ENCODE measurements at places on chromosomes 7 and 10.

DNA sequence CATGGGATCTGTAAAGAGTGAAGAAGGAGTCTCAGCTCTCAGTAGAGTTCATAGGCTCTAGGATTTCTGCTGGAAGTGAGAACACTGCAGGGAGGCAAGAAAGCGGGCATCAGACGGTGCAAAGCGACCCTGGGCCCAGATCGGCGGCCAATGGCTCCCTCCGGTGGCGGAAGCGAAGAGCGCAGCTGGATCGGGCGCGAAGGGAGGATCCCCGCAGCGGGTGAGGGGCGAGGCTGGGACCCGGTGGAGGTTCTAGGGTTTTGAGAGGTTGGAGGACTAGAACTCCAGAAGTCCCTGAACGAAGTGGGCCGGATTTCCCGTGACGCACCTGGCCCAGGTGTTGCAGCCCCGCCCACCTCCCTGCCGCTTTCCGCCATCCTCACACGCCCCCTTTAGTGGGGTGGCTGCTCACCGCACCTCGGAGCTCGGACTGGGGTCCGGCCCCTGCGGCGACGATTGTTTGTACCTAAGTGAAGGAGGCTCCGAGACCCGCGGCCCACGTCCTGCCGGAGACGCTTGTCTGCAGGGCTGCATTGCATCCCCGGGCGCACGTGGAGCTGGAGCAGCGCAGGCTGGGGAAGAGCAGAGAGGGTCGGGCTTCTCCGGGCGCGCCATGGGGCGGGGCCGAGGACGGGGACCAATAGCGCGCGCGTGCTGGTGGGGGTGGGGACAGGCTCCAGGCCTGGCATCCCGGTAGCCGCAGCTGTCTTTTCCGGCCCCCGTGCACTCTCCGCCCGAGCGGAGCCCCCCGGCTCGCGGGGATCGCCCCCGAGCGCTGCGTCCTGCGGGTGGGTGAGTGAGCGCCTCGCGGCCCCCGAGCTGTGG, at the start of gene SLC12A9:
SLC12A9 (plus strand) TSS at position 666 of the 825 bp plus-strand sequence. CDS start 1,485 bp downstream, outside the sequence.
- DNase-seq = peak; percentile 63

DNA sequence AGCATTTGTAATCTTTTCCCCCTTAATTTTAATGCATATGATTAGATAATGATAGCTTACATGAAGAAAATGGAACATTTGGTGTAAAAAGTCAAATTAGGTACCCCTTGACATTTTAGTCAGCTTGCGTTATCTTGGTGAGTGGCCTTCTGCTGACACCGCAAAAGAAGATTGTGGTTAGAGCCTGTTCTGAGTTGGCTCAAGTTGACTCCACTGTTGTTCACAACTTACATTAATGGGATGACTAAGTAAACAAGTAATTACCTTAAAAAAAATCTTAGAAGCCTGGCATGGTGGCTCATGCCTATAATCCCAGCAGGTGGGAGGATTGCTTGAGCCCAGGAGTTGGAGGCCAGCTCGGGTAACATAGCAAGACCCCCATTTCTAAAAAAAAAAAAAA, 24.2 kb downstream of the TRRAP start:
- no peak for DNase-seq

DNA sequence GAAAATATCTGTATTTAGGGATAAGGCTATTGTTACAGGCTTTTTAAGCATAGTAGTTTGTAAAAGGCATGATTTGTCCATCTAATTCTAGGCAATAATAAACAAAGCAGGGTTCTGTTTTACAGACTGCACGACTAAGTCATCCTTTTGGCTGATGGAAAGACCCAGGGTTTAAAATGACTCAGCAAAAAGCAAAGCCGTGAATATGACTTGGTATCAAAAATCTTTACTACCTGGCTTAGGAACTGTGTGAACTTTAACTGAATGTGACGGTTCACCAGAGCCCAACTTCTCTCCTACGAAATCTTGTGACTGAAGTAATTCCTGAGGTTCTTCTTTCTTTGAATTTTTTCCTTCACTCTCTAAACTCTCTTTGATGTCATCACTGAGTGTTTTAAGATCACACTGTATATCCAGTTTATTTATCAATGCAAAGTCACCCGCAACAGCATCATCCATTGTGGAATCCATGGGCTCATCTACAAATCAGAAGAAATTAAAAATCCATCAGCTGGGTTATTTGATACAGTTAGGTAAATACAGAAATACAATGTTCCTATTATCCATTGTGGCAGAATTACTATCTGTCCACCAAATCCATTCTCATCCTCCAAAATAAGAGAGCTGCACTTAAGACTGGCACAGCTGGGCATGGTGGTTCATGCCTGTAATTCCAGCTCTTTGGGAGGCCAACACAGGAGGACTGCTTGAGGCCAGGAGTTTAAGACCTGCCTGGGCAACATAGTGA, 17.0 kb downstream of the ATE1 start:
- no peak for DNase-seq

DNA sequence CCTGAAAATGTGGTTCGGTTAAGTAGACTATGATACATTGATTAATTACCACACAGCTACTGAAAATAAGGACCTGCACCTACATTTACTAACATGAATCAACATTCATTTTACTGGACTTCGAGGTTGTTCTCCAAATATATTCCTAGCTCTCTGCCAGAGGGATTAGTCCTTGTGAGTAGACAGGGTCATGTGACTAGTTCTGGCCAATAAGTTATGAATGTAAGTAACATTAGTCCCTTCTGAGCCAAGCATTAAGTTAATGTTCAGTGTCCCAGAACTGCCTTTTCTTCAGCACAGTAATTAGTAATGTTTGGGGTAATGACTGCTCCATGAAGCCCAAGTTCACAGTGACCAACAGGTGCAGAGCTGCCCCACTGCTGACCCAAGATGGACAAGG, 9.2 kb downstream of the ITIH5 start:
- DNase-seq = no peak

DNA sequence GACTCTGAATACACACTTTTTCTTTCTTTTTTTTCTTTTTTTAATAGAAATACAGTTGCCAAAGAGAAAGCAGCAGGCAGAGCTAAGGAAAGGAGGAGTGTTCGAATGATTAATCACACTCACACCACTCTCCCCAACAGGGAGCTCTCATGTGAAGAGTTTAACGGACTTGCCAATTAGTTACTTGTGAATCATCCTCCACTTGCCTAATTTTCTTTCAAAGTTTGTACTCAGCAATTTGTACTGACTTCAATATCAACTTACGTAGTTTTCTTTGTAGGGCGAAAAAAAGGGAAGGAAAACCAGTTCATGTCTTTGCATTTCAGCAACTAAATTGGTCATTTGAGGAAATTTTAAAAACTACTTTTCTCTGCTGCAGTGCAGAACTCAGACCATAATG, 109.2 kb downstream of the PIP4K2A start:
- no peak for DNase-seq

GRCh38 chr7:24574950-24575349, 1.7 kb downstream of the PALS2 start:
- DNase-seq = no peak

DNA sequence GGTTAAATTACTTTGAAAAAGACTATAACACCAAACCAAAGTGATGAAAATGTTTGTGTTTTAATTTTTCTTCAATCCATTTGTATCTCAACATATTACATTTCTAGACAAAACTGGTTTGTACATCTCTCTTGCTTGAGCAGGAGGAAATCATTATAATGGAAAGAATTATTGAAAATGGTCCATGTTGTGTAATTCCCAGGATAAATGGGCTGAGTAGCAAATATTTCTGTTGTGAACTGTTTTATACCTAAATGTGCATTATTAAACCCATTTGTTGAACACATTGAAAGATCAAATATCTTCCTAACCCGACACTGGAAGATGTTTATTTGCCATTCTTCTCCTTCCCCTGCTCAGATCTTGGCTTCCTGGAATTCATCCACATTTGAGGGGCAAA, 14.1 kb upstream of the CDK6 start:
- no peak for DNase-seq

GRCh38 chr10:113663908-113664307, at the start of gene NRAP:
TSS of gene NRAP (minus strand) at chr10:113664041. CDS start at chr10:113663882, 159 bp downstream.
- no peak for DNase-seq

- DNase-seq = no peak
Observed at GRCh38 chr10:33155720-33156638, 178.5 kb downstream of the NRP1 start.

- peak; percentile 27 for DNase-seq
Observed at GRCh38 chr10:30433306-30433729, 666 bp upstream of the MAP3K8 start.

GRCh38 chr7:146878901-146879300, 762.3 kb downstream of the CNTNAP2 start:
- no peak for DNase-seq

GRCh38 chr7:156943091-156944041, 6.1 kb upstream of the NOM1 start:
- no peak for DNase-seq

- DNase-seq = no peak
Observed at GRCh38 chr7:107049971-107050532, 5.5 kb downstream of the PRKAR2B start.

DNA sequence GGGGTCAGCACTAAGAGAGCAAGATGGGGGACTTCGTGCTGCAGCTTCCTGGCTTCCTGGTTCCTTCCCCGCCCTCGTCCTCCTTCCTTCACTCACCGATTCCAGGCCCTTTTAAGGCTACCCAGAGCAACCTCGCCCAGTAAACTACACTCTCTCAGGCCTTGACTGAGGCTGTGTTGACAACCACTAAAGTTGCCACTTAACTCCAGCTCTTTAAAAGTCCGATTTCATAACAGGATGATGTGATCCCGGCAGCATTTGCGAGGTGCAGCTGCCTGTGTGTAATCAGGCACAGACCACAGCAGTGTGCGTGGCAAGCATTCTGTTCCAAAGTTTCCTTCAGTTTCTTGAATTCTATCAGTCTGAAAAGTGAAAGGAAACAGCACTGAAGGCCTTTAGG, 110.6 kb downstream of the RAB11FIP2 start:
- no peak for DNase-seq

DNA sequence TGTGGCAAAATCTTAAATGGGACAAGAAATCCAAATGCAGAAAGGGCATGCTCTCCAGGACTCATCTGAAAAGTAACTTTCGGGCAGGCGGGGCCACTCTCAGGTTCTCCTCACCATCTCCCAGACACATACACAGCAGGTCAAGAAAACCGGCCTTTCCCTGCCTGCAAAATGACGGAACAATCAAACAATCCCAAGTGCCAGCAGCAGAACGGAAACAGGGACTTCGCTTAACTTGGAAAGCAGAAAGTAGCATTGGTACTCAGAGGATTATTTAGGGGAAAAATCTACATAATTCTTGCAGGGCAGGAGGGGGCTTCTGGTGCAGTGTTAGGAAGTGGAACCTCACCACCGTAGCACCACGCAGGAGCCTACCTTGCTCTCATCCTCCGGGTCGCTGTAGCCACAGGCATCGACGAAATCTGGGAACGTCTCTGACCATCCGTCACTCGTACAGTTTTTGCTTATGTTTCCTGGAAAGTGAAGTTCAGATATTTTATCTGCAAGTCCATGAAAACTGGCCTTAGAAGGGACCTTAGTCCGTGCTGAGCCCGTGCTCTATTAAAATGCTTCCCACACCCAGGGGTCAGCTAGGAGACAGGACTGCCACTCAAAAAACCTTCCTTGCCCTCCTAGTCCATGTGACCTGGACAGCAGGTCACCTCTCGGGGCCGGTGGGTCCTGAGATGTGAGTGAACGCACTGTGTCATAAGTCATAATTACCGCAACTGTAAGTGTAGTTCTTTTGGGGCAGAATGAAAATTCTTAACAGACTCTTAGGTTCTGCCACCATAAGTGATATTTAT, 41.1 kb downstream of the VIPR2 start:
- no peak for DNase-seq

GRCh38 chr10:62543571-62544355, 169.6 kb downstream of the ZNF365 start:
- DNase-seq = no peak

- no peak for DNase-seq
Observed at GRCh38 chr7:9981742-9982349, 991.8 kb upstream of the PHF14 start.

- no peak for DNase-seq
Observed at GRCh38 chr10:75068523-75068922, 42.9 kb upstream of the SAMD8 start.

DNA sequence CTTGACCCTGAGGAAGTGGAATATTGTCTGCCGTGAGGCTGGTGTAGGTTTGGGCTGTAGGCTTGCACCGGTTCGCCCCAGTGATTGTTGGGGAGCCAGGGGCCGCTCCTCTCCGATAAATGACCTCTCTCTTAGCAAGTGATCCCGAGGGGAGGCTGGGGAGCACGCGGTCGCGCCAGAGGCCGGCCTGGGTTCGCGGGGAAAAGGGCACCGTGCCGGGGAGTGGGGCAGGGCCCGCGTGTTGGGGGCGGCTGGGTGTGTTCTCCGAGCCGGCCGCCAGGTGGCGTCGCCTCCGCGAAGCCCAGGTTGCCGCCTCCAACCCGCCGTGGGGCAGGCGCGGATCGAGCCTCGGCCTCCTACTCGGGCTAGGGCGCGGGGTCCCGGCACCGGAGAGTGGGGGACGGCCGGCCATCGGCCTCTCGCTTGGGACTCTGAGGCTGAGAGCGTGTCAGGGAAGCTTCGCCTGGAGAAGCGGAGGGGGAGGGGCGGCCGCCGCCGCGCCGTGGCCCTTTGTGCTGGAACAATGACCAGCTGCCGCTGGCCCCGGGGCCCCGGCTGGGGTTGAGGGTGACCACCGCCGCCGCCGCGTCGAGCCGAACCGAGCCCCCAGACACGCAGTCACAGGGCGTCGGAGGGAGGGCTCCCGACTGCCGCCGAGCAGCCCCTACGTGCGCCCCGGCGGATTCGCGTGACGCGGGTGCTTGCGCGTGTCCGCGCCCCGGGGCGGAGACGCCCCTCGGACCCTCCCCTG, 442 bp upstream of the LZTS2 start:
- DNase-seq = peak; percentile 75

DNA sequence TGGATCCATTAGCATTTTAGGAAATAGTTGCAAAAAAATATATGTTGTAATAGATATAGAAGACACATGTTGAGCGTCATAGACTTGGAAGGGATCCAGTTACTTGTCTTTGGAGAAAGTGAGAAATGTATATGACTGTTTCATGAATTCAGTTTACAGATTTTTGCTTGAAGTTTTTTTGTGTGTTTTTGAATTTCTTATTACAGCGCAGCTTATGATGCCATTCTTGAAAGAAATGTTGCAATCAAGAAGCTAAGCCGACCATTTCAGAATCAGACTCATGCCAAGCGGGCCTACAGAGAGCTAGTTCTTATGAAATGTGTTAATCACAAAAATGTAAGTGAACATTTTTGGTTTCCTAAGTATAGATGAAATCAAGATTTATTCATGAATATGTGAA, 98.2 kb downstream of the MAPK8 start:
- DNase-seq = no peak

DNA sequence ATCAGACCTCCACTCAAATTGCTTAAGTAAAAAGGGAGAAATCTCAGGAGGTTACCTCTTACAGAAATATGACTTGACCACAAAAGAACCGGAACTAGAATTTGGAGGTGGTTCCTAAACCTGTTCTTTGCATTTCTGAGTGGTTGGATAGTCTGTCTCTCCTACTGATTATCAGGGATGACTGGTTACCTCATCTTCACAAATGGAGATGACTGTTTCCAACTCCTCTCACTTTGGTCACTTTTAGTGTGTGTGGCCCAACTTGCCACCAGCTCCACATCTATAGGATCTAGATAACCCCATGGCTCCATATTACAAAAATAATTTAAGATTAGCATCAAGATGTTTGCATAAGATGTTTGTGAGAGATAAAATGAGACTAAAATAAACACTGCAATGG, 95.5 kb downstream of the CCDC71L start:
- no peak for DNase-seq

- no peak for DNase-seq
Observed at GRCh38 chr10:13915710-13916109, 328.9 kb downstream of the PRPF18 start.

- DNase-seq = no peak
Observed at GRCh38 chr10:30455816-30456215, 21.8 kb downstream of the MAP3K8 start.
